ENCODE measurements at places on chromosomes 13 and 19.

GRCh38 chr13:110978390-110978789, 63.5 kb upstream of the ANKRD10 start:
- no peak for DNase-seq

DNA sequence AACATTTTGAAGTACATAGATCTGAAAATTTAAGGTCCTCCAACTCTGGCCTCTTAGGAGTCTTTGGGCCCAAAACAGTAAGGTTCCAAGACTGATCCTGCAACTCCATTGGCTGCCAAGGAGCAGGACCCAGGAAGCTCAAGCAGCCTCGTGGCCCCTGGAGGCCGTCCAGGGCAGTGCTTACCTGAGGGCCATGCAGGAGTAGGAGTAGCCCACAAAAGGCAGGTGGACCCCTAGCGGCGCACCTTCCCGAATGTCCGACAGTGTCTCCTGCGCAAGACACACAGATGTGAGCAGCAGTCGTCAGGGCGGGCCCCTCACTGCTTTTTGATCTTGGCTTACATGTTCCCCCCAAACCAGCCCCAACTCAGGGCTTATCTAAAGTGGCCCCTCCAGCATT, 5.7 kb upstream of the SIX5 start:
- no peak for DNase-seq

GRCh38 chr19:41321600-41322270, 11.8 kb downstream of the CCDC97 start:
- DNase-seq = peak; percentile 77

- no peak for DNase-seq
These were observed 46.8 kb downstream of the PDCD5 start for GRCh38 chr19:32627714-32628270.

- no peak for DNase-seq
These were observed at the start of gene NTN5 for GRCh38 chr19:48672994-48673393. Gene NTN5 (minus strand): TSS chr19:48673017. CDS start chr19:48670986, 2,031 bp downstream.

DNA sequence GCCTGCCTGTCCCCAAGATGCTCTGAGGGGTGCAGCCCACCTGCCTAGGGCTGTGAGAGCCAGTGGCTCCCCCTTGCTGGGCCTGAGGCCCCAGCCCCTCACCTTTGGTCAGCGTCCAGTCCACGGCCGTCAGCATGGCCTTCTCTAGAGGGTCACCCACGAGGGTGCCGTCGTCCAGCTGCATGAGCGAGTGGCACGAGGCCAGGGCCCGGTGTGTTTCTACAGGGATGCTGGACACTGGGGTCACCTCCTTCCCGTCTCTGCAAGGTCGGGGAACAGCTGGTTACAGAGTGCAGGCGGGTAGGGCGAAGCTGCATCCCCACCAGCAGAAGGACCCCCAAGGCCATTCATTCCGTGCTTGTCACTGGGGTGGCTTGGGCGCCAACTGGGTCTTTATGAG, 9.0 kb downstream of the ATP13A1 start:
- DNase-seq = no peak

GRCh38 chr19:48020686-48021085, 23.2 kb downstream of the CABP5 start:
- no peak for DNase-seq

GRCh38 chr13:32216281-32216680, 98.9 kb downstream of the ZAR1L start:
- DNase-seq = no peak

DNA sequence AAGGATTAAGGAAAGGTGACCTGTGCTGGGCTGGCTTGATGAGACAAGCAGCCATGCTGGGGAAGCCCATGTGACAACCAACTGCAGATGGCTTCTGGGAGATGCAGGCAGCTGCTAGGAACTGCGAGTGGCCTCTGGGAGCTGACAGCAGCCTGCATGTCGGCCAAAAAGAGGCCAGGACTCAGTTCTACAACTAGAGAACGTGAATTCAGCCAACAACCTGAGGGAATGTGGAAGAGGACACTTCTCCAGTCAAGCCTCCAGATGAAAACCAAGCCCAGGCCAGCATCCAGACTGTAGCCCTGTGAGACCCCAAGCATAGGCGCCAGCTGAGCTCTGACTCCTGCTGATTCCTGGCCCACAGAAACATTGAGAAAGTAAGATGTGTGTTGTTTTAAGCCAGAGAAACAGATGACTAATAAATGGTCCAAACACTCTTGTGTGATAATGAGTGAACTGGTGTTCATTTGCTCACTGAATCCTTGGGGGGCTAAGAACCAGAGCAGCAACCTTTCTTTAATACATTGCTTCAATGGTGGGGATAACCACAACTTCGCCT, 45.0 kb downstream of the SLC7A1 start:
- peak; percentile 51 for DNase-seq

GRCh38 chr19:2277138-2277537, 4.8 kb downstream of the PEAK3 start:
- DNase-seq = no peak

GRCh38 chr13:51895906-51896888, 34.4 kb downstream of the CCDC70 start:
- DNase-seq = peak; percentile 84

DNA sequence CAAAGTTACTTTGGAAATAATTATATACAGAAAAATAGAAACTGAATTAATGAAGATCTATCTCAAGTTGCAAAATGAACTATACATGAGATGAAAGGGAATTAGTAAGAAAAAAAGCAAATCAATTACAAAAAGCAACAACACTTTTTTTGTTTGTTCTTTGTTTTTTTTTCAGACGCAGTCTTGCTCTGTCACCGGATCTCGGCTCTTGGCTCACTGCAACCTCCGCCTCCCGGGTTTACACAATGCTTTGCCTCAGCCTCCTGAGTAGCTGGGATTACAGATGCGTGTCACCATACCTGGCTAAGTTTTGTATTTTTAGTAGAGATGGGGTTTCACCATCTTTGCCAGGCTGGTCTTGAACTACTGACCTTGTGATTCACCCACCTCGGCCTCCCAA, 2.2 kb downstream of the ZNF415 start:
- peak; percentile 41 for DNase-seq

DNA sequence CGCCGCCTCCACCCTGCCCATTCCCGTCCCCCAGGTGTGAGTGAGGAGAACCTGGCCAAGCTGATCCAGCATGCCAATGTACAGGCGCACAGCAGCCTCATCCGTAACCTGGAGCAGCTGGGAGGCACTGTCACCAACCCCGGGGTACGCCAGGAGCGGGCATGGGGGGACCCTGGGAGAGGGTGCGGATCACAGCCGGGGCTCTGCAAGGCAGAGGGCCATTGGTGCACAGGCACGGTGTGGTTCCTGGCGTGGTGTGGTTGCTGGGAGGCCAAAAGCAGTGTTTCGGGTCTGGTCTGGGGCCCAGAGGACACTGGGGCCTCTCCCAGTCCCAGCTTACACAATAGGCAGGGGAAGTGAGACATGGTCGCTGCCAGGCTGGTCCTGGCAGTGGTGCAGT, 8.3 kb downstream of the STXBP2 start:
- DNase-seq = no peak

DNA sequence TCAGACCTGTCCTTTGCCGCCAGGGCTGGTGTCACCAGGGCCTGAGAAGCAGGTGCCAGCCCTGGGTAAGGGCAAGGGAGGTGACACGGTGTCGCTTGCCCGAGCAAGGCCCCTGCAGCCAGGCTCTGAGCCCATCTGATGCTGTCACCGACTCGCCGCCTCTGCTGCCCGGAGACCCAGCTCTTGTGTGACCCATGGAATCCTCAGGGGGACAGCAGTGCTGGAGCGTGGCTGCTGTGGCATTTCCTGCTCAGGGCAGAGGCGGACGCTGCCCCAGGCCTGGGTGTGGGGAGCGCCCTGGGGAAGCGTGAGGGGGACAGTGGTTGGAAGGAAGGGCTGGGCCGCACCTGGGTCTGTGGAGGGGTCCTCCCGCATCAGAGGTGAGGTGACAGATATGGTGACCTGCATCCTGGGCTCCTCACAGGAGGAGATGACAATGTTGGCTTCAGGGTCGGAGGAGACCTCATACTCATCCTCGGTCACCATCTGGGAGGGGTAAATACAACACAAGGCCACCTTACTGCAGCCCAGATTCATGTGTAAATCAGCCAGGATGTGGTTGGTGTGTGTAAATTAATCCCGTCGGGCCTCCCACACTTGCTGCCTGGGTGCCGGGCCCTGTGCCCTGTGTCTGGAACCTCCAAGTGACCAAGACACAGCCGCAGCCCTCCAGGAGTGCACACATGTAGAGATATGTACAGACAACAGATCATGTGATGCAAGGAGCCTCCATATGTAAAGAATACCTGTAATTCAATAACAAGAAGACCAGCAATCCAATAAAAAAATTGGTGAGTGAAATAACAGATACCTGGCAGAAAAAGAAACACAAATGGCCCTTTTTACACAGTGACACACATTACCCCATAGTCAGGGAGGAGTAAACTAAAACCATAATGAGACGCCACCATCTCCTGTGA, 27.6 kb upstream of the MATK start:
- no peak for DNase-seq

GRCh38 chr13:74966275-74966674, 515.7 kb downstream of the TBC1D4 start:
- no peak for DNase-seq

- no peak for DNase-seq
These were observed 20.7 kb downstream of the CAPN12 start for GRCh38 chr19:38723606-38723965.

DNA sequence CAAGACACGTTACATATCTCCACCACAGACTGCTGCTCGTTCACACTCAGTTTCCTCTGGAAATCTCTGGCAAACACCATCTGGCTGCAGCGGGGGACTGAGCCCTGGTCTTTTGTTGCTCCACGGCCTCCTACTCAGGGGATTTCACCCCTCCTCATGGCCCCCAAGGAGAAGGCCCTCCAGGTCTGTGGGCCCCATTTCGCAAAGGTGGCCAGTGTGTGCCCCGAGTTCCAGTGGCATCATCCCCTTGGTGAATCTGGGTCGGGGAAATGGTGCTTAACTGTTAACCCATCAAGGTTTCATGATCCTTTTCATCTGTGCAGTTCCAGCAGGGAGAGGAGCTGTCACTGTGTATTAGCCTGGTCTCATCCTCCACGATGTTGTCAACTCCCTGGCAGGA, 235.4 kb upstream of the MAB21L1 start:
- no peak for DNase-seq

GRCh38 chr19:35060160-35060855, 18.8 kb downstream of the HPN start:
- DNase-seq = no peak

GRCh38 chr19:38667661-38668171, 20.3 kb downstream of the ACTN4 start:
- peak; percentile 89 for DNase-seq

DNA sequence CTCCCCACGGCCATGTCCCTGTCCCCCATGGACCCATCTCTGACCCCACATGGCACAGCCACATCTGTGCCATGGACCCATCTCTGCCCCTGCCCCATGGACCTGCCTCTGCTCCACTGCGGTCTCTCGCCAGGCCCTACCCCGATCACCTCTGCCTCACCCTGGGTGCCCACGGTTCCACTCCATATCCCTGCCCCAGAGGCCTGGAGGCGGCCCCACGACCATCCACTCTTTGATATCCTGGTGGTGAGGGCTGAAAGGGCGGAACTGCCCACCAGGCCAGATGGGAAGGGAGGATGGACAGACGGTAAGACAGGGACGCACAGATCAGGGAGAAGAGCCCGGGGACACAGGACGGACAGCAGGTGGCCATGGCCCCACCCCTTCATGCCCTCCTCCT, 327 bp downstream of the PTGER1 start:
- DNase-seq = no peak

DNA sequence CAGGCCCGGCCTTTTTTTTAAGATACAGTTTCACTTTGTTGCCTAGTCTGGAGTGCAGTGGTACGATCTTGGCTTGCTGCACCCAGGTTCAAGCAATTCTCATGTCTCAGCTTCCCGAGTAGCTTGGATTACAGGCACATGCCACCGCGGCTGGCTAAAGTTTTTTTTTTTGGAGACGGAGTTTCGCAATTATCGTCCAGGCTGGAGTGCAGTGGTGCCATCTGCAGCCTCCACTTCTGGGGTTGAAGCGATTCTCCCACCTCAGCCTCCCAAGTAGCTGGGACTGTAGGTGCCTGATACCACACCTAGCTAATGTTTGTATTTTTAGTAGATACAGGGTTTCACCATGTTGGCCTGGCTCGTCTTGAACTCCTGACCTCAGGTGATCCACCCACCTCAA, 4.9 kb upstream of the CARM1 start:
- DNase-seq = no peak

GRCh38 chr13:105341256-105341655, 1194.2 kb downstream of the EFNB2 start:
- no peak for DNase-seq

GRCh38 chr19:4035582-4035981, 28.0 kb downstream of the PIAS4 start:
- DNase-seq = no peak

- DNase-seq = no peak
These were observed 634.5 kb downstream of the LIG4 start for GRCh38 chr13:107580741-107581412.

GRCh38 chr13:87536499-87536898, 134.7 kb upstream of the SLITRK5 start:
- peak; percentile 0 for DNase-seq

GRCh38 chr19:32458500-32459123, 53.0 kb downstream of the DPY19L3 start:
- DNase-seq = peak; percentile 40

- DNase-seq = no peak
These were observed 2.9 kb downstream of the DNAJC15 start for GRCh38 chr13:43026262-43026661.

- DNase-seq = no peak
These were observed 8.0 kb downstream of the AKAP11 start for GRCh38 chr13:42279986-42280385.

GRCh38 chr13:84121456-84121855, 239.2 kb upstream of the SLITRK1 start:
- DNase-seq = peak; percentile 74

GRCh38 chr13:109396266-109396665, 390.1 kb downstream of the IRS2 start:
- peak; percentile 84 for DNase-seq

GRCh38 chr13:84917252-84917878, 881.9 kb downstream of the SLITRK6 start:
- peak; percentile 41 for DNase-seq

DNA sequence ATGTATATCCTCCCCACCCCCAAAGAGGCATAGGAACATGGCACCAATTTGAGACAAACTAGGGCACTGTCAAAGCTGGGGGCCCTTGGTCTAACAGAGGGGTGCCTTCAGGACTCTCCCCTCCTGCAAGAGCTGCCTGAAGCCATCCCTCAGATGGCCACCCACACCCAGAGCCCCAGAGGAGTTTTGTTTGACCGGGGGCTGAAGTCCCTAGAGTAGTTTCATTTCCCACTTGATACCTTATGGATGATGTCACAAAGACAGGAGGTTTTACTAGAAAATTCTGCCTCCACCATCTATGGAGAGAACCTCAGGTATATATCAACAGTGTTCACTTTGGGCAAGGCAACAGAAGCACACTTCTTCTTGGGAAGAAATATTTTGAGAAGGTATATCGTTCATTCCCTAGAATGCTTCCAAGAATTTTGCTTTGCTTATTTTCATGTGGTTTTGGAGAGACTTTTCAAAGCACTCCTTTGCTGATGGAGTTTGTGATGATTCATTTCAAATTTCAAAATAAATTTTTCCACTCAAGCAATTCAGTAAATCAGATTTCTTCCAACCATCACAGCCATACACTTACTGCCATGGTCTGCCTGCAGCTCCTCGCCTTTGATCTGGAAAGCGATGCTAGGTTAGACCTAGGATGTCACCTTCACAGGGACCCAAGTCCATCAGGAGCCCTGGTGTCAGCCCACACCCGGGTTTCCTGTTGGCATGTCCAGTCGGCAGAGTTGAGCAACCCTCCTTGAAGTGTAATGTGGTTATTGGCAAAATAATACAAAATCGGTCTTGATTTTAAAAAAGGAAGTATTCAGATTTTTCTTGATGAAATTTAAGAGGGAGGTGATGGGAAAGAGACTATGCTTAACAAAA, 207.0 kb downstream of the SHISA2 start:
- DNase-seq = no peak

GRCh38 chr19:48186015-48186414, 15.5 kb downstream of the ZSWIM9 start:
- DNase-seq = no peak

Data from choroid plexus epithelial cell (primary cell).